ENCODE measurements at places on chromosomes 5 and 9. TPM values are rescaled to one million over a fixed set of nuclear protein-coding genes. Genes with fewer than 3 reads are reported as not detected.

Gene KIAA1958
- total RNA-seq, result 8.7 TPM

Gene NPR3
- total RNA-seq, result 3.7 TPM

Gene PHF24
- total RNA-seq, result 0.12 TPM

Gene TAF1L
- not detected for total RNA-seq

Gene TRIP13
- 4.3 TPM for total RNA-seq

Gene MRPL50
- 8.8 TPM for total RNA-seq

Gene NSG2
- 0.95 TPM for total RNA-seq

Gene PCDHGA7
- 1.3 TPM for total RNA-seq

Gene WNT8A
- total RNA-seq, result not detected

Gene RGS7BP
- total RNA-seq, result 0.50 TPM

Gene SIT1
- 1.4 TPM for total RNA-seq

Gene DDX41
- 74.3 TPM for total RNA-seq
